Left renal pelvis (tissue), 4 donors: ENCODE measurements at places on chromosomes 3 and 15.

GRCh38 chr3:10744098-10744465 lies 71.9 kb upstream of the SLC6A11 start:
- DNase-seq, result no peak

DNA sequence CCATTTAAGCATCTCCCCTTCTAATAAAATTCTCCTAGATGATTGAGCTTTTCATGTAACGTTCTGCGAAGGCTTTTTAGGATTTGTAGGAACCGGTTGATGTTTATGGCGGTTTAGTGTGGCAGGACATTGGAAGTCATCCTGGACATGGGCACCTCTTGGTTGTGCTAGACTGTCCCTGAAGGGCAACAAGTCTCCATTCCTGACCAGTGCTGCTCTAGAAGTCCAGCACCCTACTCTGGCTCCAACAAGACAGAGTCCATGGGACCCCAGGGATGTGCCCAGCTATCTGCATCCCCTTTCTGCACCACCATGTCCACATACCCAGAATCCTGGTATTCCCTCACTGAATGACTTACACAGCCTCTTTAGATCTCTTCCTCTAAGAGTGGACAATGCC lies 46.4 kb downstream of the KCNAB1 start:
- DNase-seq, result no peak

DNA sequence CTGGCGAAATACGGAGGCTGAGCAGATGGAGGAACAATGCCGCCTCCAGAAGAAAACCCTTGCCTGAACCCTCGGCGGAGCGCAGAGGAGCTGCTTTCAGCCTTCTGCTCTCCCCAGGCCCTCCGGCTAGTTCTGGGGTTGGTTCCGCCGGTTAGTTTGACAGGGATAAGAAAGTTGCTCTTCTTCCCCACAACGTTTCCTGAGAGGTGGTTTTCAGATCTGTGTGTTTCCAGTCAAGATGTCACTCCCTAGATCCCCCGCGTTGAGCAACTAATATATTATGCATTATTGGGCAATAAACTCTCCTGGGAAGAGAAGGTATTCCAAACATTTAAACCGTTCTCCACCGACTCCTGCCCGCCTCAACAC lies 551 bp downstream of the NLGN1 start:
- DNase-seq, result no peak

DNA sequence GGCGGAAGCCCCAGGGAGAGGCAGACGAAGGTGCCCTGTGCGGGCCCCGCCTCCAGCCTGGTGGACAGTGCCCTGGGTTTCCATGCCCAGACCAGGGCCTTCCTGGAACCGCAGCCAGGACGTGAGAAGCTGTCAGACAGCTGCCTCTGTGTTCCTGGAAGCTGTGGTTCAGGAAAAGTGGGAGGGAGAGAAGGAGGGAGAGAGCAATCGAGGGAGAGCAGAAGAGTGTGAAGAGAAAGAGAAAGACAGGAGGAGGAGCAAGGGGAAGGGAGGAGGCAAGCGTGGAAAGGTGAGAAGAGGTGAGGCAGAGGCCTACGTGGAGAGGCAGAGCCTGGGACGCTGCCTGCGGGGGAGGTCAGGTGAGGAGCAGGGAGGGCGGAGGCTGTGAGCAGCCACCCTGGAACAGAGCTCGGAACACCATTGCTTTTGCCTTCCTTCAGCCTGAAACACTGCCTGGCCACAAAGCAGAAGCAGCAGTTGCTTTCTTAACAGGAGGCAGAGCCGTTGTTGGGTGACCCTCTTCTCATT lies 18.6 kb downstream of the ZDHHC19 start:
- no peak for DNase-seq

- peak; percentile 12 for DNase-seq
Measured at GRCh38 chr3:134029256-134029733, 430 bp downstream of the SLCO2A1 start.

GRCh38 chr3:157092230-157092629 lies 67.7 kb downstream of the CCNL1 start:
- no peak for DNase-seq

GRCh38 chr15:78638658-78639314 lies 2.2 kb downstream of the CHRNB4 start:
- no peak for DNase-seq

GRCh38 chr3:140823106-140823505 lies 118.5 kb upstream of the SLC25A36 start:
- DNase-seq, result no peak

DNA sequence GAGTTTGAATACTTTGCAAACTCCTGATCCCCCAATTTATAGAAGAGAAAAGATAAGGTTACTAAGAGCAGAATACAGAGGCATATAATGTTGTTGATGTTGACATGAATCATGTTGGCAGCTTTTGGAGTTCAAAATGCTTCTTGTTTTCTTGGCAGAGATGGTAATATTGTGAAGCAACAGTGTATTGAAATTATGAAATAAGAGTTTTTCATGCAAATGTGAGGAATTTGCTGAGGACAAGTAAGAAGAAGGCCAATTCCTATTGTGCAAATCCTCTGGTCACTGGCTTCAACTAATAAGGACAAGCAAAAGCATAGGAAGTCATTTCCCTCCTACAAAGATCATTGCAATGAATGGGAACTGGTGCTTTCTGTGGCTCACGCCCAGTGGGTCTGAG lies 126.9 kb upstream of the CHL1 start:
- DNase-seq, result no peak

DNA sequence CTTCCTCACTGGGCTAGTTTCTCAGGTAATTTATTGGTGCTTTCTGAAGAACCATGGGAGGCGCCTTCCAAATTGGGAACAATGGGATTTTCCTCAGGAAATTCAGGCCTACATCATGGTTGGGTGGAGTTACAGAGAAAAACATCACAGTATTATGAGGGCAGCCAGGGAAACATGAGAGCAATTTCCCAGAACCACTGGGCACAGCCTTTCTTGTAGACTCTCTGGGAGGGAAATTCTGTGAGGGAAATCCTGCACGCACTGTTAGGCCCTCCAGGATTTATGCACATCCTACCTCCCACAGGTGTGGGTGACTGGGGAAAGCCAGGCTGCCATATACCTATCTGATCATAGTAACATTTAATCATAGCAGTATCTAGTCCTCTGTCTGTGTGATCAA lies 13.2 kb downstream of the POPDC2 start:
- DNase-seq, result no peak

- no peak for DNase-seq
Measured at GRCh38 chr3:134630506-134630905, 20.3 kb downstream of the KY start.

GRCh38 chr3:126106336-126107202 lies 22.6 kb upstream of the SLC41A3 start:
- no peak for DNase-seq

GRCh38 chr3:150806185-150806835 lies 43.3 kb upstream of the SIAH2 start:
- DNase-seq, result no peak

DNA sequence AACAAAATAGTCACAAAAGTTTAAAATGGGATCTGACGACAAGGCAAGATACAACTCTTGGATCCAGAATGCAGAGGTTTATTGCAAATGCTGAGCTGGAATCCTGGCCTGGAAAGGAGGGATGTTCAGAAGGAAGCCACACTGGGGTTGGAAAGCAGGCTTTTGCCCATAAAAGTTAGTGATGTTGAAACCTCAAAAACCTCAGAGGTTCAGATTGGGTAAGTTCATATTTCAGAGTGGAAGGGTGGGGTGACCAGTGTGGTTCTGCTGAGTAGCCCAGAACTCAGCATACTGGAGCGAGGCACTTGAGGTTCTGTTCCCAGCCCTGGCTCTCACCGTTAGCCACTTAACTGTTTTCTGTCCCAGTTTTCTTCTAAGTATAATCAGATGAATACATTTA lies 114.0 kb upstream of the OSTN start:
- no peak for DNase-seq

GRCh38 chr15:49627407-49627877 lies 6.6 kb downstream of the DTWD1 start:
- DNase-seq, result no peak

DNA sequence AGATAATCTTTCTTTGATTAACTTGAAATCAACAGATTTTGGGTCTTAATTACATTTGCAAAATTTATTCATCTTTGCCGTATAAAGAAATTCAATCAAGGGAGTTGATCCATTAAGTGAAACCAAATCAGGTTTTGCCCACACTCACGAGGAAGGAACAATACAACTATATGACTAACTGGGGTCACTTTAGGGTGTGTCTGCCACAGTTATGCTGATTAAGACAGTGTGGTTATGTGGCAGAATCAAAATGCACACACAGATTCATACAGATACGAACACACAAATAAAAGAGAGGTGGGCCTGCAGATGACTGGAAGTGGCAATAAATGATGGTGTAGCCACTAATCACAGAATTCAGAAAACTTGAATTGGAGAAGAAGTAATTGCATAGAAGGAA lies 543.5 kb downstream of the GABRG3 start:
- DNase-seq, result no peak

DNA sequence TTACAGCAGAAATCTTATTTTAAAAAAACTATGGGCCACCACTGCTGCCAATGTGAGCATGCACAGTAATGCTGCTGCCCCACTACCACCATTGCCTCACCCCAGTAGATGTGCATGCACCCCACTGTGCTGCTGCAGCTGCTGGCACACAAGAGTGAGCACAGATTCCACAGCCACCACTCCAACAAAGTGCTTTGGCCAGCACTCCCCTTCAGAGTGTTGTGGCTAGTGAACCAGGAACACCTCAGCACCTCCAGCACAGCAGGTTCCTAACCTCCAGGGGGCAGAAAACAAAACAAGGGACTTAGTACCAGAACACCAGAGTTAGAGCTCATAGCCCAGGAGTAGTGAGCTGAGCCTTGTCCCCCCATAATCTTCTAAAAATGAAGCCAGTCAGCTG lies 629.6 kb downstream of the PYDC2 start:
- no peak for DNase-seq

DNA sequence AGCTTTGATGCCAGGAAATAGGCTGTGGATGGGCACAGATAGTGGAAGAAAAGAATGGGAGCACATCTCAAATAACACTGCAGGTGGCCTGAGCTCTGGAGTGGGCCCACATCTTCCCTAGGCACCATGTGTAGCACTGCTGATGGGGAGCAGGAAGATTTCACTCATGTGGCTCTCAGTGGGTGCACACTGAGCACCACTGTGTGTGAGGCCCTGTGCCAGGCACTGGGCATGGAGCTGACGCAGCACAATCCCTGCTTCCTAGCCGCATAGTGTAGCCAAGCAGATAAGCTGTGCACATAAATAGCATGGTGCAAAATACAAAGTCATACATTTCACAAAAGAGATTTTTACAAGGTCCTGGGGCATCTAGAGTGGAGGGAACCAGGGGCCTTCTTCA lies 101.6 kb downstream of the MOBP start:
- DNase-seq, result no peak

- no peak for DNase-seq
Measured at GRCh38 chr15:99994849-99995248, 261.6 kb upstream of the LYSMD4 start.

GRCh38 chr15:66777596-66778313 lies 75.7 kb downstream of the SMAD6 start:
- DNase-seq, result no peak

GRCh38 chr3:126982126-126982470 lies 817 bp upstream of the PLXNA1 start:
- DNase-seq, result no peak

GRCh38 chr15:75178171-75178937 lies 23.3 kb upstream of the C15orf39 start:
- no peak for DNase-seq

DNA sequence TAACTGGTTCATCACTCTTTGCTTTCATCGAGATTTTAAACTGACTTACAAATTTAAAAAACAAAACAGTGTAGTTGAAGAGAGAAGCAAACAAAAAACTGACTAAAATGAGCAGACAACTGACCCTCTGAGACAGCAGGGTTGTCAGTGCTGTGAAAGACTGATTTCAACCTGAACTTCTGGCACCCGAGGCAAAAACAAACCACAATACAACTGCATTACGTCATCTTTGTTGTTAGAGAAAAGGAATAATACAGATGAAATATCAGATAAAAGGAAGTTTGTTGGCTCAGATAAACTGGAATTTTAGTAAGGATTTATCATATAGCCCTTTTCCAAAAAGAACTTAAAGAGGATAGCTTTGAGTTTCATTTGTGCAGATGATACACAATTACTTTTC lies 51.1 kb downstream of the PARP15 start:
- no peak for DNase-seq

DNA sequence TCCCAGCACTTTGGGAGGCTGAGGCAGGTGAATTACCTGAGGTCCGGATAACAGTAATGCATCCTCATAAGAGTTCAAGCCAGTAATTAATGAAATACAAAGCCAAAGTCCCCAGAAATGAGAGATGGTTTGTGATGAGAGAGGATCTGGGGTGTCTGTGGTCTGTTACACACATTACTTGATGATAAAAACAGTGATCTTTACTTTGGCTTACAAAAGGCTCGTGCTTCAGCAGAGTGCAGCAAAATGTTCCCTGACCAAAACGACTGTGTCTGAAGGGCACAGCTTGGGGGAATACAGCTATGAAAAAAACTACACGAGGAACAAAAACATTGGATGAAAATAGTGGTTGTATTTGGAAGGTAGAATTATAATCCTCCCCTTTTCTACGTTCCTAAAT lies 40.9 kb downstream of the CRTC3 start:
- no peak for DNase-seq

- no peak for DNase-seq
Measured at GRCh38 chr3:153670577-153670976, 450.6 kb upstream of the ARHGEF26 start.

- DNase-seq, result no peak
Measured at GRCh38 chr15:78065973-78066946, 11.3 kb downstream of the TBC1D2B start.

- no peak for DNase-seq
Measured at GRCh38 chr15:34241376-34242330, 16.8 kb downstream of the EMC4 start.

GRCh38 chr15:49831206-49831965 lies 210.5 kb downstream of the DTWD1 start:
- no peak for DNase-seq

- no peak for DNase-seq
Measured at GRCh38 chr3:27479806-27480543, 4.2 kb downstream of the SLC4A7 start.

- no peak for DNase-seq
Measured at GRCh38 chr3:155712008-155712407, 32.9 kb downstream of the PLCH1 start.

- DNase-seq, result no peak
Measured at GRCh38 chr15:77354063-77354462, 65.8 kb downstream of the PEAK1 start.

DNA sequence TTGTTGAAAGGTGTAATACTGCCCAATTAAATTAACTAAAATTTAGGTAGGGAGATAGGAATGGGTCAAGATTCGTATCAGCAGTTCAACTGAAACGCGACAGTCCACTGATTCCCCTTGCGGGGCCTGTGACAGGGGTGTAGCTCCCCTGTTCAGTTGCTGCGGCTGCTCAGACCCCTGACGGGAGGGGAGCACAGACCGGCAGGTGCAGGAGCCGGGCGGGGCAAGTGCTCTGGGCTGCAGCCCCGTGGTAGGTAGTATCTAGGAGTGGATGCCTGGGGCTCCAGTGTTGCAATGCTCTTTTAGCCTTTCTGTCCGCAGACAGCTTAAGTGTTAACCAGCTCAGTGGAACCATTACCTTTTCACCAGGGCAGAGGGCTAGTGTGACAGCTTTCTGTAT lies 164.9 kb downstream of the ROBO2 start:
- no peak for DNase-seq
